Activated naive CD8-positive, alpha-beta T cell treated with anti-CD3 and anti-CD28 coated beads, Interleukin-2, amount 10 ng/mL, durations not matched to agents 7 days and 5 days (primary cell): ENCODE measurements at places on chromosomes 2 and 18. TPM values are rescaled to one million over a fixed set of nuclear protein-coding genes. Genes with fewer than 3 reads are reported as not detected.

FAM161A gene
- 3.8 TPM for total RNA-seq

CYRIA gene
- total RNA-seq = 1.4 TPM

IL36B gene
- total RNA-seq = not detected

GNLY gene
- 27.5 TPM for total RNA-seq

RTP5 gene
- 0.53 TPM for total RNA-seq

NR4A2 gene
- total RNA-seq = 3.2 TPM

MYO5B gene
- total RNA-seq = not detected

L3MBTL4 gene
- 0.08 TPM for total RNA-seq

GAL3ST2 gene
- 0.22 TPM for total RNA-seq

TYMS gene
- total RNA-seq = 306 TPM

CRYBA2 gene
- not detected for total RNA-seq

MARCHF4 gene
- total RNA-seq = not detected

UGT1A10 gene
- total RNA-seq = not detected

SATB2 gene
- 0.06 TPM for total RNA-seq

GRCh38 chr2:99725820-99726219, 236.0 kb upstream of the REV1 start:
- H3K27me3 ChIP-seq = peaks cover 2% of the 10 kb centered on the region
- no peaks in the 10 kb centered on the region for H3K4me1 ChIP-seq
- H3K27ac ChIP-seq = no peak overlapping the region
- DNase-seq = no peak

DNA sequence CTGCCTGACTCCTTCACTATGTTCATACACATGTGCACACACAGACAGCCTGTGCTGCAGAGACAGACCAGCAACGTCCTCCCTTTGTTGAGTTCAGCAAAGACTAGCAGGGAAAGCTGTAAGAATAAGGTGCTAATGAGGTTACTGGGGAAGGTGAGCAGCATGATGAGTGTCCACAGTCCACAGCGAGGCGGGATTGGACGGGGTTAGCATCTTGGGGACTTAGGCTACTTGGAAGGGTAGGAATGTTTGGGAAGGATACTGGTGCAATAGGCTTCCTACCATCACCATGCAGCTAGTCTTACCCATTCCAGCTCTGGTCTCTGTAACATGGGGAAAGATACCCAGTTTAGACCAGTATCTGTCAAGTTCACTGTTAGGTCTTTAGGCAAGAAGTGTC, 41.9 kb downstream of the DPYSL5 start:
- H3K27ac ChIP-seq = no peak overlapping the region
- H3K4me1 ChIP-seq = no peaks in the 10 kb centered on the region
- no peak for DNase-seq
- peaks cover 13% of the 10 kb centered on the region for H3K27me3 ChIP-seq
- no peaks in the 10 kb centered on the region for H3K36me3 ChIP-seq

DNA sequence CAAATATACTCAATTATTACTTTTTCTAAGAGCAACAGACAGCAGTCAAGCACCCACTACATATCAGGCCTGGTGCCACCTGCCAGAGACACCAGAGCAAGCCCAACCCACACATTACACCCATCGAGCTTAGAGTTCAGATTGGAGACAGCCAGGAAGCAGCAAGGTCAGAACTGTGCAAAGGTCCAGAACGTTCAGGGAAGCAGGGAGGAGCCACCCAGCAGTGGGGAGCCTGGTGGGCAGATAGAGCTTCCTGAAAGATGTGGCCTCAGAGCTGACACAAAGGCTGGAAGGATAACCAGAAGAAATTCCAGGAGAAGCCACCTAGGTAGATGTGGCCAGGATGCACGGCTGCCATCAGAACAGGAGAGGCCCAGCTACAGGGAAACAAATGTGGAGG, 440.5 kb upstream of the ID2 start:
- H3K27me3 ChIP-seq = peaks cover 9% of the 10 kb centered on the region
- no peak for DNase-seq
- peaks cover 23% of the 10 kb centered on the region for H3K4me1 ChIP-seq
- no peak overlapping the region for H3K27ac ChIP-seq
- peaks cover 8% of the 10 kb centered on the region for H3K36me3 ChIP-seq

DNA sequence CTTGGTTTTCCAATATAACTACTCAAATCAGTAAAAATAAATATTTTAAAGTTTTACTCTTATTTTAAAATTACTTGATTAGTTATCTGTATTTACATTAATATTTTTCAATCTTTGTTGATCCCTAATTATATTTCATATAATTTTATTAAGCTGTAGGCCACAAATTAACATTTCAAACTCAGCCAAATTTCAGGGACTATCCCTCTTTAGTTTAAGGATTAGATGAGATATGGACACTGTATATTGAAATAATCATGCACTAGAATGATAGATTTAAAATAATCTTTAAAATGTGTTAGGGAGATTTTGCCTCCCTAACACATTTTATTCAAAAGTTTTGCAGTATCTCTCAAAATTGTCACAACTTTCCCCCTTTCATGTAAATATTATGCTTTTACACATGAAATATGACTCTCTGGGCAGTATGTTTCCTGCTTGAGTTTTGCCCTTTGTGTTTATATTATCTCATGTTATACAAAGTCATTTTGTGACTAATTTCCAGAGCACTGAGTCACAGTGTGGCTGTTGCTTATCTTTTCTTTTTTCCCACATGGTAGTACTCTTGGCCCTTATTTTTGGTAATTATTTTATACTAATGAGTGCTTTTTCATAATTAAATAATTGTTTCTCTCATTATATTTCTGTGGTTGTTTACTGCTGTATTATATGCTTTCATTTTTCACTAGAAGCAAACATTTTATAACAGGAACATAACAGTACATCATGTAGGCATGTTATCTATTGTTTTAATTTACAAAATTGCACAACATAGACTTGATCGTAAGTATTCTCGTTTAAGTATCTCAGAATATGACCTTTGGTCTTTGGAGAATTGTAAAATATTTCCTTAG, 1.2 kb downstream of the TFPI start:
- H3K27me3 ChIP-seq = peaks cover 24% of the 10 kb centered on the region
- H3K36me3 ChIP-seq = no peaks in the 10 kb centered on the region
- H3K4me1 ChIP-seq = peaks cover 6% of the 10 kb centered on the region
- no peak overlapping the region for H3K27ac ChIP-seq
- no peak overlapping the region for H3K4me3 ChIP-seq

DNA sequence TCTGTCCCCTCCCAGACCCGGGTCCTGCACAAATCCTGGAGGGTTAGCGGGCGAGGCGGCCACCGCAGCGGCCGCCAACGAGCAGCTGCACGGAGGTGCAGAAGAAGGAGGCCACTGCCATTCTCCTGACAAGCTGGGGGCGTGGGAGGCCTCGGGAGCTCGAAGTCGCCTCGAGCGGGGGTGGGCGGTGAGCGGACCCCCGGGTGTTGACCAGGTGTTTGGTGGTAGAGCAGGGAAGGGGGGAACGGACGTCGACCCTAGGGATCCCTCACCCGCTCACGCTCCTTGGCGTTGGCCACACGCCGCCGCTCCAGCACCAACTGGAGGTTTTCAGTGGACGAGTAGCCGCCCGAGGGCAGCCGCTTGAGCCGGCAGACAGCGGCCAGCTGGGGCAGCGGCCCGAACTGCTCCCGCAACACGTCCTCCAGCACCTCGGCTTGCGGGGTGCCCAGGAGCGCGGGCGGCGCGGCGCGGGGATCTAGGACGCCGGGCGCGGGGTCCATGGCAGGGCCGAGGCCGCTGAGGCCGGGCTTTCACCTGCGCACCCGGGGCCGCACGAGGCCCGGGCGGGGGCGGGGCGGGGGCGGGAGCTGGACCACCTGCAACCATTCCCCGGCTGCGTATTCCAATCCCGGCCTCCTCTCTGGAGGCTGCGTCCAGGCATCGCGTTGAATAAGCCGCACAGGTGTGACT, at the start of gene FIGLA:
Gene FIGLA, minus strand, starts transcription at position 508 of the 693 bp plus-strand sequence. Its CDS starts 5 bp downstream, at position 503.
- no peak for DNase-seq
- peaks cover 64% of the 10 kb centered on the region for H3K27me3 ChIP-seq
- no peaks in the 10 kb centered on the region for H3K36me3 ChIP-seq
- H3K4me3 ChIP-seq = peak within 1 kb of the TSS; percentile 72
- peaks cover 8% of the 10 kb centered on the region for H3K4me1 ChIP-seq
- no peak within 1 kb of the TSS for H3K27ac ChIP-seq

DNA sequence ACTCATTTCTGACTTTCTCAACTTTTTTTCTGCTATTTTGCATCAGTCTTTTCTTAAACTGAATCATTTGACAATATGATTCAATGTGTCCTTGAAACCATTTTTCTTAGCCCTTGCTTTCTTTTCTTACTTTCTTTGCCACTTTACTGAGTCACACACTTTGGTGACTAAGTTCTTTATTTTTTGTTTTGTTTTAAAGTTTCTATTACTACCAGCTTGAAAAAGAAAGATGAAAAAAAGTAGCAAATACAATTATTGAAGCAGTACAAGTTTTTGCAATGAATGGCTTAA, 116.5 kb downstream of the DOCK10 start:
- H3K27ac ChIP-seq = peak overlapping the region; percentile 91
- peak overlapping the region; percentile 76 for H3K4me3 ChIP-seq
- DNase-seq = no peak
- peaks cover 81% of the 10 kb centered on the region for H3K4me1 ChIP-seq
- peaks cover 60% of the 10 kb centered on the region for H3K36me3 ChIP-seq

- no peaks in the 10 kb centered on the region for H3K4me1 ChIP-seq
- H3K4me3 ChIP-seq = no peak overlapping the region
- DNase-seq = no peak
- H3K36me3 ChIP-seq = no peaks in the 10 kb centered on the region
- no peak overlapping the region for H3K27ac ChIP-seq
- no peaks in the 10 kb centered on the region for H3K27me3 ChIP-seq
These were observed 27.8 kb downstream of the CHN1 start for GRCh38 chr2:174977364-174977763.

GRCh38 chr2:201070948-201071478, 458 bp downstream of the HYCC2 start:
- peaks cover 33% of the 10 kb centered on the region for H3K4me1 ChIP-seq
- DNase-seq = no peak
- H3K4me3 ChIP-seq = peak overlapping the region; percentile 90
- H3K27ac ChIP-seq = peak overlapping the region; percentile 87
- H3K27me3 ChIP-seq = no peaks in the 10 kb centered on the region

DNA sequence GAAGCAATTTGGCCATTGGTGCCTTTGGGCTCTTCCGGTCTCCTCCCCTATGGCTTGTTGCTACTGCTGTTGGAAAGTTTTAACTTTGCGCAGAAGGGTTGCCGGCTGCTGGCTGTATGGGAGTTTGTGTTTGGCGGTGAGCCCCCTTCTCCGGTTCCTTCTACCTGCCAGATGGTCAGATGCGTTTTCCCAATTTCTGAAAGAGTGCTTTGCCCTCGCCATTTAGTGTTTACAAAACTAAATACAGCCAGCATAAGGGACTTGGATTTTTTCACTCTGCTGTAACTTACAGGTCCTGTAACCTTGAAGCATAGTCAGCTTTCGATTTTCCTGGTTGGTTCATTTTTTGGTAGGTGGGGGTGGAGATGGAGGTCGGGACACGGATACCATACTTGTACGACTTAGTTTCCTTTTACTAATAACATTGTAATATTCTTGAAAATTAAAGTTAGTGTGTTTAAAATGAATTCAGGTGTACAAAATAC, 604 bp downstream of the COQ10B start:
- H3K36me3 ChIP-seq = peaks cover 6% of the 10 kb centered on the region
- no peaks in the 10 kb centered on the region for H3K27me3 ChIP-seq
- H3K4me1 ChIP-seq = peaks cover 24% of the 10 kb centered on the region
- H3K27ac ChIP-seq = peak overlapping the region; percentile 96
- peak overlapping the region; percentile 88 for H3K4me3 ChIP-seq

- peaks cover 19% of the 10 kb centered on the region for H3K4me1 ChIP-seq
- no peak for DNase-seq
- peak overlapping the region; percentile 89 for H3K27ac ChIP-seq
- H3K4me3 ChIP-seq = peak overlapping the region; percentile 70
These were observed 142.6 kb upstream of the ALKAL2 start for GRCh38 chr2:430291-431040.

GRCh38 chr2:230908092-230908594, 16.9 kb downstream of the GPR55 start:
- no peak for DNase-seq
- H3K4me1 ChIP-seq = peaks cover 35% of the 10 kb centered on the region
- H3K36me3 ChIP-seq = peaks cover 27% of the 10 kb centered on the region
- H3K27me3 ChIP-seq = no peaks in the 10 kb centered on the region
- no peak overlapping the region for H3K4me3 ChIP-seq
- H3K27ac ChIP-seq = peak overlapping the region; percentile 60

GRCh38 chr2:123453772-123454171, 571.3 kb upstream of the CNTNAP5 start:
- DNase-seq = no peak
- H3K27ac ChIP-seq = no peak overlapping the region
- H3K4me3 ChIP-seq = no peak overlapping the region
- no peaks in the 10 kb centered on the region for H3K27me3 ChIP-seq
- no peaks in the 10 kb centered on the region for H3K4me1 ChIP-seq
- H3K36me3 ChIP-seq = no peaks in the 10 kb centered on the region

- H3K4me3 ChIP-seq = no peak overlapping the region
- peaks cover 2% of the 10 kb centered on the region for H3K36me3 ChIP-seq
- DNase-seq = no peak
- peaks cover 6% of the 10 kb centered on the region for H3K4me1 ChIP-seq
- H3K27me3 ChIP-seq = peaks cover 53% of the 10 kb centered on the region
These were observed 2.8 kb upstream of the DIPK1C start for GRCh38 chr18:74459889-74460288.

GRCh38 chr18:27808683-27809082, 368.2 kb downstream of the CDH2 start:
- H3K36me3 ChIP-seq = no peaks in the 10 kb centered on the region
- H3K4me3 ChIP-seq = no peak overlapping the region
- no peaks in the 10 kb centered on the region for H3K27me3 ChIP-seq
- no peak overlapping the region for H3K27ac ChIP-seq

- DNase-seq = peak; percentile 71
- peaks cover 6% of the 10 kb centered on the region for H3K36me3 ChIP-seq
- no peaks in the 10 kb centered on the region for H3K27me3 ChIP-seq
- peaks cover 42% of the 10 kb centered on the region for H3K4me1 ChIP-seq
- H3K4me3 ChIP-seq = peak overlapping the region; percentile 77
These were observed 63.8 kb downstream of the HAUS1 start for GRCh38 chr18:46167971-46168370.
